Colonic mucosa (tissue), 4 donors: ENCODE measurements at places on chromosomes 4 and X.

- no peaks in the 10 kb centered on the region for H3K4me1 ChIP-seq
- H3K27ac ChIP-seq = no peak overlapping the region
- H3K4me3 ChIP-seq = no peak overlapping the region
- DNase-seq = no peak
- no peaks in the 10 kb centered on the region for H3K36me3 ChIP-seq
Measured at GRCh38 chr4:58301376-58301999, 1191.3 kb upstream of the IGFBP7 start.

DNA sequence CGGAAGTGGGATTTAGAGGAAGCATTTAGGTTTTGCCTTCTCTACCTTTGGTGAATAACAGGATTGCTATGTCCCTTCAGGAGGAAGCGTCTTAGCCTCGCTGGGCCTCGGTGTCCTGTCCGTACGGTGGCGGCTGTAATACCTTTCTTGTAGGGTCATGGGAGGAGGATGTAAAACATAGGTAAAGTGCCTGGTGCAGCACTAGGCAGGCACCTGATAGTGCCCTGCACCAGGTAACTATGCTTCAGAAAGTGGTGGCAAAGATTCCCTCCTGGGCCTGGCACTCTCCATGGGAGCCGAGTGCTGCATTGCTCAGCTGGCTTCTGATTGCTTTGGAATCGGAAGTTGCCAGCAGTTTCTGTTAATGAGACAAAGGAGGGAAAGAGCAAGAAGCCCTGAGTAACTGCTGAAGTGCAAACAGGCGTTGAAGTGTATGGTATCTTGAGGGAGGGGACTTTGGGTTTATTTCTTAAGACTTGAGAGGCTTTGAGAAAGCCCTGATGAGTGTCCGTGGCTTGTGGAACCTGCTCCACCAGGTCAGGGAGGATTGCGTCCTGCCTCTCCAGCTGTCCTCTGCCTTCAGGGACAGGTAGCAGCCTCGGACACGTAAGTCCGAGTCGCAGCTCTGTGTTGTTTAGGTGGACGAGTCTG lies 45.8 kb downstream of the TBC1D14 start:
- peaks cover 9% of the 10 kb centered on the region for H3K4me1 ChIP-seq
- H3K4me3 ChIP-seq = no peak overlapping the region
- peak overlapping the region; percentile 11 for H3K27ac ChIP-seq
- H3K27me3 ChIP-seq = no peaks in the 10 kb centered on the region
- DNase-seq = peak; percentile 28

- H3K36me3 ChIP-seq = no peaks in the 10 kb centered on the region
- H3K4me3 ChIP-seq = no peak overlapping the region
- DNase-seq = no peak
- no peaks in the 10 kb centered on the region for H3K4me1 ChIP-seq
- H3K27ac ChIP-seq = no peak overlapping the region
- H3K27me3 ChIP-seq = no peaks in the 10 kb centered on the region
Measured at GRCh38 chrX:15043538-15043937, 170.3 kb downstream of the MOSPD2 start.

DNA sequence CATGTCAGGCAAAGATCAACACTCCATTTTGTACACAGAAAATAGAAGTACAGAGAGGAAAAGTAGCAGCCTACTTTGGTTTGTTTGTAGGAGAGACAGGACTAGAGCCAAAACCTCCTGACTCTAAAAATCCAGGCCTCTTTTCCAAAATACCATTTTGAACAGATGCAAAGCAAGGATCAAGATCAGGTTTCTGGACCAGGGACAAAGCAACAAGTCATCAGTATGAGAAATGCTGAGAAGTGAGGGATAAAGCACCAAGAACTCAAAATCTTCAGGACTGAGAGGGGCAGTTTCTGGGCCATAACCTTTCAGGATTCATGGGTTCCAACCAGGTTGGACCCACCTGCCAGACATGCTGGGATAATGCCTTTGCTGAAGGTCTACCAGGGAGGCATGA lies 36.6 kb upstream of the MBTPS2 start:
- H3K27me3 ChIP-seq = no peaks in the 10 kb centered on the region
- no peak overlapping the region for H3K27ac ChIP-seq
- no peaks in the 10 kb centered on the region for H3K36me3 ChIP-seq
- DNase-seq = no peak
- H3K4me1 ChIP-seq = no peaks in the 10 kb centered on the region

- DNase-seq = no peak
- no peak overlapping the region for H3K4me3 ChIP-seq
- H3K36me3 ChIP-seq = no peaks in the 10 kb centered on the region
- no peaks in the 10 kb centered on the region for H3K4me1 ChIP-seq
Measured at GRCh38 chr4:81356621-81357020, 115.1 kb downstream of the RASGEF1B start.

DNA sequence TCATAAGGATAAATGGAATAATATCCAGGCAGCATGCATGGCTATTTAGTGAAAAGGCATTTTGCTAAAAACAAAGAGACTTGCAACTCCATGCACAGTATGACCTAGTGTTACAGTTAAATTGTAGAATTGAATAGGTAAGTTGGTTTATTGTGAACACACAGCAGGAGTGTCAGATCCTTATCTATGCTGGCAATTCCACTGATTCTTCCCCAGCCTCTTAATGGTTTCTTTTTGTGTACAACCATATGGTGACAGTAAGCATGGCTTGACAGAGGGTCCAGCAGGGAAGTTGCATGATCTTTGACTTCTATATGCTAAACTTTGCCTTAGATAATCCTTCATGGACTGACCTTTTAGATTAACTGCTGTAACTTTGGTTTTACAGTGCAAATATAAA lies 936.6 kb upstream of the EPHA5 start:
- no peak for DNase-seq
- no peak overlapping the region for H3K4me3 ChIP-seq
- no peak overlapping the region for H3K27ac ChIP-seq
- H3K36me3 ChIP-seq = no peaks in the 10 kb centered on the region

GRCh38 chr4:3202836-3203820 lies 45.8 kb upstream of the MSANTD1 start:
- no peaks in the 10 kb centered on the region for H3K27me3 ChIP-seq
- no peak overlapping the region for H3K4me3 ChIP-seq
- H3K36me3 ChIP-seq = no peaks in the 10 kb centered on the region
- no peak overlapping the region for H3K27ac ChIP-seq
- no peak for DNase-seq
- peaks cover 4% of the 10 kb centered on the region for H3K4me1 ChIP-seq

GRCh38 chr4:151676301-151676700 lies 84.5 kb downstream of the GATB start:
- no peaks in the 10 kb centered on the region for H3K4me1 ChIP-seq
- no peaks in the 10 kb centered on the region for H3K36me3 ChIP-seq
- no peaks in the 10 kb centered on the region for H3K27me3 ChIP-seq
- H3K4me3 ChIP-seq = no peak overlapping the region
- DNase-seq = no peak
- H3K27ac ChIP-seq = no peak overlapping the region

DNA sequence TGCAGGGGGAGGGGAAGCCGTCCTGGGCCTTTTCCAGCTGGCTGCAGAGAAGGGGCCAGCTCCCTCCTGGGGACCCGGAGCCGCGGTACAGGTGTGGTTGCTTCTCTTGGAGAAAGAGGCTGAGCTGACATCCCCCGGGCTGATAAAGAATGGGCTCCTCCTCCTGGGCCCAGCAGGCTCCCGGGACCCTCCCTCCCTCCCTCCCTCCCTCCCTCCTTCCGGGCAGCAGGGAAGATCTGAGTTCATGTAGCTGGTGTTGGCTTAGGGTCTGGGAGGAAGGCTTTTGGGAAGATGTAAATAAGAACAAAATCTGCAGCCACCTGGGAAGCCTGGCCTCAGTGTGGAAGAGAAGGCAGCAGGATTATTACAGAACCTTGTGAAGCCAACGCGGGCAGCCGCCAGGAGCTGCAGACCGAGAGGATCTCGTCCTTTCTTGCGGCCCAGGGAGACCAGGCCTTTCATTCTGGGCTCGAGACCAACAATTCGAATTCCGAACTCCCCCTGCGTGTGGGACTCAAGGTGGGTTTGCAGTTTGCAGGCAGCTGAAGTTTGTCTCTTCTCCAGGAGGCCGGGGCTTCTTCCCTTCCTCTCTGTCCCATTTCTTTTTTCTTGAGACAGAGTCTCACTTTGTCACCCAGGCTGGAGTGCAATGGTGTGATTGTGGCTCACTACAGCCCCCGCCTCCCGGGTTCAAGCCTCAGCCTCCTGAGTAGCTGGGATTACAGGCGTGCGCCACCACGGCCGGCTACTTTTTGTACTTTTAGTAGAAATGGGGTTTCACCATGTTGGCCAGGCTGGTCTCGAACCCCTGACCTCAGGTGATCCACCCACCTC lies at the start of gene PLCXD1:
PLCXD1 (plus strand) TSS at position 216 of the 834 bp plus-strand sequence. CDS start 2,807 bp downstream, outside the sequence.
- peak within 1 kb of the TSS; percentile 6 for H3K27ac ChIP-seq
- no peak for DNase-seq
- peaks cover 3% of the 10 kb centered on the region for H3K4me1 ChIP-seq
- no peaks in the 10 kb centered on the region for H3K27me3 ChIP-seq

GRCh38 chrX:46262304-46262703 lies 282.9 kb downstream of the ZNF674 start:
- H3K4me3 ChIP-seq = no peak overlapping the region
- no peaks in the 10 kb centered on the region for H3K27me3 ChIP-seq

DNA sequence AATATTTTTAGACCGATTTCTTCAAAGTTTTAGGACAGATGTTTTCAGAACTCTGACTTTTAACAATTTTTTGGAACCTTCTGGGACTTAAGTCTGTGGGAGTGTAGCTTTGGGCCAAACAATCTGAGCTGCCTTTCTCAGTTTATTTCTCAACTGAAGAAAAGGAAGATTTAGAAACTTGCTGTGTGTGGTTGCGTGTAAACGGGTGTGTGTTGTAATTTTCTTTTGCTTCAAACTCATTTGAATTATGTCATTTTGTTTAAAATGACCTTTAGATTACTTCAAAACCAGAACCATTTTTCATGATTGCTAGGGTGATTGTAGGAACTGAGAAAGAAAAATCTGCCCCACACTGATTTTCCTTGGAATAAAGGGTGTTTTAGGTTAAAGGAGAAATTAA lies 577.7 kb upstream of the GALNTL6 start:
- H3K36me3 ChIP-seq = no peaks in the 10 kb centered on the region
- no peak overlapping the region for H3K4me3 ChIP-seq
- H3K27ac ChIP-seq = no peak overlapping the region
- H3K27me3 ChIP-seq = no peaks in the 10 kb centered on the region

GRCh38 chr4:26885912-26886274 lies 25.3 kb downstream of the STIM2 start:
- peak; percentile 28 for DNase-seq
- no peak overlapping the region for H3K27ac ChIP-seq
- no peaks in the 10 kb centered on the region for H3K36me3 ChIP-seq
- no peaks in the 10 kb centered on the region for H3K4me1 ChIP-seq
- H3K27me3 ChIP-seq = no peaks in the 10 kb centered on the region
- no peak overlapping the region for H3K4me3 ChIP-seq

DNA sequence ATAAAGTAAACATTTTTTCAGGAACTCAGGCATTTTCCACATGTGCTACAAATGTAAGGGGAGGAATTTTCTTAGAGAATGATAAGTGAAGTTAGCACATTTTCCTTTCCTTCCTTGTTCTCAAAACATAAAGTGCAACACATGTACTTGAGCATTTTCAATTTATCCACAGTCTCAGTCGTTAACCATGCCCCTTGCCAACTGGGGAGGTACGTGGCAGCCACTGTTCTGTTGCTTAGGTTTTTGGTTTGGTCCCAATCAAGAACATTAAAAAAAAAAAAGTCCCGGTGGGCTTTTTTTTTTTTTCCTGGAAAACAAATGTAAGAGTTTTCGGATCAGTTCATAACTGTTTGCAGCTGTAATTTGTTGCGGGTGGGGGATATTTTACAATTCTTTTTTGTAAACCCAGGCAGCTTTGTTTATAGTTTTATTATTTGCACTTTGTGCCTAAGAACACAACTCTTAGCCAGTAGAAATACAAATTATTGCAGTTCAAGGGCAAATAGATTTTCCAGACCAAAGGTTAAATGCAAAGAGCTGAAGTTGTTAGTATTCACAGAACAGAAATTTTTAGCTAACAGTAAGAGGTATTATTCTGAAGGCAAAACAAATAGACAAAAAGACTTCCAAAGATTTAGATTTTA lies 112.1 kb upstream of the NAP1L5 start:
- DNase-seq = no peak
- no peaks in the 10 kb centered on the region for H3K27me3 ChIP-seq
- H3K4me3 ChIP-seq = no peak overlapping the region
- no peak overlapping the region for H3K27ac ChIP-seq
- H3K36me3 ChIP-seq = no peaks in the 10 kb centered on the region
- peaks cover 6% of the 10 kb centered on the region for H3K4me1 ChIP-seq

DNA sequence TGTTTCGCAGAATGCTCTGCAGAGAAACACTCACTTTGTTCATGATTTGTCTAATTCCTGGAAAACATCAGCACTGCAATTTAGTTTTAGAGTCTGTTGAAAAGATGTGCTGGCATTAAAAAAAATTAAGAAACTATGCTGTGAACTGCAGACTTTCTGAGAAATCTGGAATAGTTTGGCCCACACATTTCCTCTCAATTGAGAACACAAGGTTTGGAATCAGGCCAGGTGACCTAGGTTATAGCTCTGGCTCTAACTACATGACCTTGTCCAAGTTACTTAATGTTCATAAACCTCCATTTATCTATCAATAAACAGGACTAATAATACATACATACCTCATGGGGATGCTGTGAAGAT lies 61.4 kb upstream of the ENPEP start:
- no peaks in the 10 kb centered on the region for H3K4me1 ChIP-seq
- no peak overlapping the region for H3K4me3 ChIP-seq
- H3K36me3 ChIP-seq = no peaks in the 10 kb centered on the region
- no peak overlapping the region for H3K27ac ChIP-seq
- no peak for DNase-seq

DNA sequence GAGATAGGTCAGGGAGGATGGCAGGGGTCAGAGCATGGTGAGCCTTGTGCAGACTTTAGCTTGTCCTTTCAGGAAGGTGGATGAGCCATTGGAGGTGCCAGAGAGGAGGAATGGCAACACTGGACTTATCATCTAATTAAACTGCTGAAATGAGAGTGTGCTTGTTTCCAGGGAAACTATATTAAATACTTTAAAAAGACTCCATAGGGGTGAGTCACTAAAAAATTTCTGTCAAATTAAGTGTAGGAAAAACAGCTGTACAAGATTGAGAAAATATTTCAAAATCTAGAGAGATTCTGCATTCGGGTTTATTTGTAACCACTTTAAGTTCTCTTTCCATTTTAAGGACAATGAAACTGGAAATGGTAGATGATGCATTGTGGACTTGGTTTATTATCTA lies 11.4 kb downstream of the FRAS1 start:
- no peak for DNase-seq
- no peak overlapping the region for H3K4me3 ChIP-seq
- no peak overlapping the region for H3K27ac ChIP-seq
- no peaks in the 10 kb centered on the region for H3K36me3 ChIP-seq
- no peaks in the 10 kb centered on the region for H3K27me3 ChIP-seq

DNA sequence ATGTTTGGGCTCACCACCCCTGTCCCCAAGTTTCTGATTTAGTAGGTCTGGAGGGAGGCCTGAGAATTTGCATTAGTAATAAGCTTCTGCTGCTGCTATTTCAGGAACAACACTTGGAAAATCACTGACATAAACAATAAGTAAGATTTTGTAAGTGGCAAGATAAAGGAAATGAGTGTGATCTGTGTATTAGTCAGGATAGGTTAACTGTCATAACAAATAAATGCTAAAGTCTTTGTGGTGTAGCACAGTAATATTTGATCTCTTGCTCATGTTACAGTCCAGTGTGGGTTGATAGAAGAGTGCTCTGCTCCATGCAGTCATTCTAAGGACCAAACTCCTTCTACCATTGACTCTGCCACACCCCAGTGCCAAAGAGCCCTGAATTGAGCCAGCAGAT lies 67.0 kb downstream of the NHS start:
- H3K27me3 ChIP-seq = no peaks in the 10 kb centered on the region
- H3K4me1 ChIP-seq = no peaks in the 10 kb centered on the region
- DNase-seq = no peak
- H3K4me3 ChIP-seq = no peak overlapping the region
